Testis (tissue), 5 donors: ENCODE measurements at places on chromosomes 13 and 19. TPM values are rescaled to one million over a fixed set of nuclear protein-coding genes. Genes with fewer than 3 reads are reported as not detected.

DNA sequence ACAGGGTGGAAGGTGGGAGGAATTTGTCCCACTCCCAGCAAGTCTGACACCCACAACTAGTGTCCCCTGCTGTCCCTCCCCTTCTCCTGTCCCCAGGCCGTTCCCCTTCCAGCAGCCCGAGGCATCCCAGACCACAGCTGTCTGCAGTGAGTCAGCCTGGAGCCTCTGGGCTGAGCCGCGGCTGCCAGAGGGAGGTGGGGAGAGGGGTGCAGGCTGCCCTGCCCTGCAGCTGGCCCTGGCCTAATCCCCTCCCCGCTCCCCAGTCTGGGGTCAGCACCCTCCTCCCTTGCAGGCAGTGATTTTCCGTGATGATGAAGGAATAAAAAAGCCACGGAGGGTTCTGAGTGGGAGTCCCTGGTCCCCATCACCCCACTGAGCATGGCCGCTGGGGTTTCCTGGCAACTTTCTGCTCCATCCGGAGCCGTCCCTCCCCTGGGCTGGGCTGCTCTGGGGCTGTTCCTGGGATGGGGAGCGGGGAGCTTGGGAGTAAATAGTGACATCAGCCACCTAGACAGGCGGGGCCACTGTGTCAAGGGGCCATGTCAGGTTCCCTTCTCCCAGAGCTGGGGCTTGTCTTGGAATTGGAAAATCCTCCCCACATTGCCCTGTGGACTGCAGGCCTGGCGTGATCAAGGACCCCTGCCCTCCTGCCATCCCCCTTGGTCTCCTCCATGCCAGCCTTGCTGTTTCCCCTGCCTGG, 16.8 kb downstream of the SPC24 start:
- DNase-seq: peak; percentile 60

GRCh38 chr19:42555801-42556200, 27.5 kb upstream of the CEACAM1 start:
- no peak for DNase-seq

GRCh38 chr13:101390461-101390860, 25.8 kb downstream of the NALCN start:
- no peak for DNase-seq

- DNase-seq: no peak
These were observed 30.3 kb downstream of the PEG3 start for GRCh38 chr19:56810260-56810659.

DNA sequence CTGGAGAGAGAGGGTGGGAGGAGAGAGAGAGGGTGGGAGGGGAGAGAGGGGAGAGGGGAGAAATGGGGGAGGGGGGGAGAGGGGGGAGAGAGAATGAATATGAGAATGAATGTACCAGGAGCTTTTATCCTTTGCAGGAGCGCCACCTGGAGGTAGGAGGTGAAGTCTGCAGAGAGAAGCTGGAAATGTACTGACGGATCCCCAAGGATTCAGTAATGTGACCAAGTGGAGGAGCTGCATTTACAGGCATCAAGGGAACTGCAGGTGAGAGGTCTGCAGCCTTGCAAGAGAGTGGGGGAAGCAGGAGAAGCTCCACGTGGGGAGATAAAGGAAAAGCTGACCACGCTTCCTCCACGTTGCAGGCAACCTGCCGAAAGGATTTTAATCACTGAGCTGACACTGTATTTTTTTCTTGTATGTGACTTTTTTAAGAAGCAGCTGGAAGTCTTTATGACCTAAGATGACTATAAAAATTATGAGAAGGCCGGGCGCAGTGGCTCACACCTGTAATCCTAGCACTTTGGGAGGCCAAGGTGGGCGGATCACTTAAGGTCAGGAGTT, 33.7 kb downstream of the VSTM1 start:
- DNase-seq: peak; percentile 80

- no peak for DNase-seq
These were observed 37.0 kb upstream of the CCNA1 start for GRCh38 chr13:36395280-36395679.

DNA sequence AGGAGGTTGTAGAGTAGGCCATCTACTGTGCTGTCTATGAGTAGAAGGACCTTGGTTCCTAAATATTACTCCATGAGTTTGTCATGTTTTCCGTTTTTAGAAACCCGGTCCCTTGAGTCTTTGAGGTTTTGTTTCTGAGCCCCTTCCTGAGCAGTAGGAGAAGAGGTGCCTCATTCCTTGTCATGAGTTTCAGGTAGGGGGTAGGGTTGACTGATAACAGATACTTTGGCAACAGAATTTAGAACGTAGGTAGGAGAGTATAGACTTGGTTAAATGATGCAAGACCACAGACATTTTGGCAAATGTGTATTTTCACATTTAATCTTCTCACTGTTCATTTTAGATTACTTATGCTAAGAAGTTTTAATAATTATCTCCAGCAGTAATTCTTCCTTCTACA, 24.6 kb downstream of the LMO7 start:
- no peak for DNase-seq

DNA sequence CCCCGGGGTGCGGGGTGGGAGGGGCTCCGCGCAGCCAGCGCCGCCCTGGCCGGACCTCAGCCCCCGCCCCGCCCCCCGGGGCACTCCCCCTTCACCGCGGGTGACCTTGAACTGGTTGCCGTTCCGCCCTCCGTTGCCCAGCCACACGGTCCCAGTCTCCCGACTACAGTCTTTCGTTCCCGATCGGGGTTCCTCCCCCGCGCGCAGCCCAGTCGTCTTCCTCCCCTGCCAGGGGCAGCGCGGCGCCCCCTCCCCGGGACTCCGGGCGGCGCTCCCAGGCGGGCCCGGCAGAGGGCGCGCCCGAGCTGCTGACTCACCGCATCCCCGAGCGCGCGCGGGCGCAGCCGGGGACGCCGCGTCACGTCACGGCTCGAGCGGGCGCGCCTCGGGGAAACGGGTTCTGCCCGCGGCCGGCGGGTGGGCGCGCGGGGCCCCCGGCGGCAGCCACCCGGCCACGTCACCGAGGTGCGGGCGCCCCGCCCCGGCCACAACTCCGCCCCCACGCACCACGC, 459 bp downstream of the MIDN start:
- peak; percentile 79 for DNase-seq

The LGALS14 gene
- not detected for total RNA-seq
